Colonic mucosa (tissue), 4 donors: ENCODE measurements at places on chromosomes 16 and 17. TPM values are rescaled to one million over a fixed set of nuclear protein-coding genes. Genes with fewer than 3 reads are reported as not detected.

DNA sequence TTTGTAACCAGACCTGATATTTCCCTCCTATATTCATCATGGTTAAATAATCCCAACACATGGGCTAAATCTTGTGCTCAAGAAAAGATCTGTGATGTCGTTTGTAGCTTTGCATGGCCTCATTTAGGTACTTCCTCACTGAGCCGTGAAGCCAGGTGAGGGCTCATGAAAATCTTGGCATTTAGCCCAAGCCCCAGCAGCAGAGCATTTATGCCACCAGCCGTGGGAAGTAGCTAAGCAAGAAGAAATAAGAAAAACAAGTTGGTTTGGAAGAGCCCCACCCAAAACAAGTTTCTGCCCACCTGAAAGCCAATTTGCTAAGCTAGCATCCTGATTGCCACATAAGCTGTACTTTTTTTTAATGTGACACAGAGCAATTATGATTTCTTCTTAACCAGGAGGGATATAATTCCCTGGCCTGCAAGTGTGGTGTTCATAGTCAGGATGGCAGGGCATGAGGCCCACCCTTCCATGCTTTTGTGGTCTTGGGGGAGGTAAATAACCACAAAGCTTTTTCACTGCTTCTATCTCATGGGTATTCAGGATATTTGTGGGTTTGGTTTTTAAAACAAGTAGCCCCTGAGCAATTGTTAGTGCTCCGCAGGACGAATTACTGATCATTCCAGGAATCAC lies 10.5 kb downstream of the TMIGD1 start:
- DNase-seq = no peak

Gene B3GNT9
- 4.9 TPM for total RNA-seq

GRCh38 chr16:79411805-79412204 lies 188.7 kb downstream of the MAF start:
- DNase-seq = no peak

- no peak for DNase-seq
Observed at GRCh38 chr16:86828202-86828601, 249.9 kb downstream of the FOXL1 start.

Gene P2RX5
- total RNA-seq = 0.93 TPM

Gene C16orf95
- 9.7 TPM for total RNA-seq

GRCh38 chr16:86395477-86395876 lies 114.8 kb upstream of the FOXF1 start:
- DNase-seq = no peak

DNA sequence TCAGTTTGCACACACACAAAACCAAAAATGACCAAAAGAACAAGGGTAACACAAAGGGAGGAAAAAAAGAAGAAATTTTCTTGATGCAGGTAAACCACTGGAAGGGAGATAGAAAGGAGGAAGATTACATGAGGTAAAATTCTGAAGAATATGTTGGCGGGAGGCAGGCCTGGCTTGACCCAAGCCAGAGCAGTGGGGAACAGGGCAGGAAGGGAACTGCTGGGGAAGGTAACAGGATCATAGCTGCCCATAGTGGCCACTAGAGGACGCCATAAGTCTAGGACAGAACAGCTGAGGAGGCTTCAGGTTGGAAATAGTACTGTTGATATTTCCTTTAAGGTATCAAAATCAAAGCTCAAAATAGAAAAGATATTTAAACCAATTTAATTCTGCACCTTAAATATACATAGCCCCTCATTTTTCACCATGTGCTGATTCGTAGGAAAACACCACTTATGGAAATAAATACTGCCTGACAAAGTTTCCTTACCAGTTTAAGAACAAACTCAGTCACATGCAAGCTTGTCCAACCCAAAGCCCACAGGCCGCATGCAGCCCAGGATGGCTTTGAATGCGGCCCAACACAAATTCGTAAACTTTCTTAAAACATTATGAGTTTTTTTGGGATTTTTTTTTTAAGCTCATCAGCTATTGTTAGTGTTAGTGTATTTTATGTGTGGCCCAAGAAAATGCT lies 15.5 kb downstream of the VPS35 start:
- no peak for DNase-seq

Gene C1QL1
- total RNA-seq = 1.2 TPM

GRCh38 chr17:46979147-46979863 lies at the start of gene RPRML:
Gene RPRML, minus strand, starts transcription at chr17:46979253. Its CDS starts 246 bp downstream, at chr17:46979007.
- peak; percentile 32 for DNase-seq

DNA sequence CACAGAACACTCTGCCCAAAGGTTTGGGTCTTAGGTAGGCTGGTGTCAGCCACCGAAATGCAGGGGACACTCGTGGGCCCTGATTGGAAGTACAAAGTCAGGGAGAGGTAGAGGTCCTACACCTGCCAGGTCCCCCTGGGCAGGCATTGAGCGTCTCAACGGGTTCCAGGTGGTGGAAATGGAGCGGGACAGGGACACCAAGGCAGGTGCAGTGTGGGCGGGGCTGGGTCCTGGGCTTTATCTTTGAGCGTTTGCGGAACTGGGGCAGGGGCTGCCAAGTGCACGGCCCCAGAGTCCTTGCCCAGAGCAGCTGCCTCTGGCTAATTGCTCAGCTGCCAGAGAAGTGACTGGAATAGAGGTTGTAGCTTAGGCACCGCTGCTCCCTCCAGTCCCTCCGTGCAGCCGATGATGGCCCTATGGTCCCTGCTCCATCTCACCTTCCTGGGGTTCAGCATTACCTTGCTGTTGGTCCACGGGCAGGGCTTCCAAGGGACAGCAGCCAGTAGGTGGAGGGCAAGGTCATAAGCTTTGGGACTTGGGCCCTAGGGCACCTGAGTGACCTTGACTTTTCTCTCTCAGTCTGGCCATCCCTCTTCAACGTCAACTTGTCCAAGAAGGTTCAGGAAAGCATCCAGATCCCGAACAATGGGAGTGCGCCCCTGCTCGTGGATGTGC lies at the start of gene ZACN:
TSS of gene ZACN (plus strand) at position 323 of the 675 bp plus-strand sequence. CDS start at position 406, 83 bp downstream.
- no peak for DNase-seq

Gene RRAD
- total RNA-seq = 4.0 TPM
